ENCODE measurements at places on chromosomes 5 and 9.

DNA sequence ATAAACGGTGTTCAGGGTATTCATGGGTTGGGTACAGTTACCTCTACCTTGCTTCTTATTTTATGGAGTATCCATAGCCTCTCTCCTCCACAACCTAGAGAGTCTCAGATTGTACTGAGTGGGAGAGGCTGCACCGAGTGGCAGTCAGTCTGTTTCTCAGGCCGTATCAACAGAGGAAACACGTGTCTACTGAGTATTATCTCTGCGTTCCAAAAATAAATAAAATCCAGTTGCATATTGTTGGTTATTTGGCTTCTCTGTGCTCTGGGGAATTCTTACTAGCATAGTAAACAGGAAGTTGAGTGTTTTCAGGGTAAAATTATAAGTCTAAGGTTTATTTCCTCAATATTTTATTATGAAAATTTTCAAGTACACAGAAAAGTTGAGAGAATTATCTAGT, 231.0 kb downstream of the ARHGEF28 start:
- DNase-seq: no peak

GRCh38 chr5:180389252-180390101, 36.3 kb upstream of the GFPT2 start:
- no peak for DNase-seq

DNA sequence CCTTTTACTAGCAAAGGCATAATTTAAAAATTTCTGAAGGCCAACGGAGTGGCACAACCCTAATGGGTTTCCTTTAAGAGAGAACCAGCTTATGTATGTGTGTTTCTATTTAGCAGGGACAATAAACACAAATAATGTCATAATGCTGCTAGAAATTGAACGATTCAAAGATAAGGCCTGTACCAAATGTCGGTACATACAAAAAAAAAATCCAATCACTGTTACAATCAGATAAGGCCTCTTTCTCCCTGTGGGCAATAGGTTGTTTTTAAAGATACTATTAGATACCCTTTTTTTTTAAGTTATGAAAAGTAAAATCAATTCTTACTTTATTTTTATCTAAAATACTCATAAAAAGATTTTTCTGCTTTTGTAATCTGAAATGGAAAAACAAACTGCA, 821.0 kb downstream of the PRELID2 start:
- no peak for DNase-seq

GRCh38 chr9:17135295-17136160, 688 bp downstream of the CNTLN start:
- no peak for DNase-seq

GRCh38 chr5:33223563-33224284, 217.0 kb upstream of the TARS1 start:
- DNase-seq: no peak

GRCh38 chr5:158326256-158326655, 467.3 kb upstream of the CLINT1 start:
- DNase-seq: no peak

DNA sequence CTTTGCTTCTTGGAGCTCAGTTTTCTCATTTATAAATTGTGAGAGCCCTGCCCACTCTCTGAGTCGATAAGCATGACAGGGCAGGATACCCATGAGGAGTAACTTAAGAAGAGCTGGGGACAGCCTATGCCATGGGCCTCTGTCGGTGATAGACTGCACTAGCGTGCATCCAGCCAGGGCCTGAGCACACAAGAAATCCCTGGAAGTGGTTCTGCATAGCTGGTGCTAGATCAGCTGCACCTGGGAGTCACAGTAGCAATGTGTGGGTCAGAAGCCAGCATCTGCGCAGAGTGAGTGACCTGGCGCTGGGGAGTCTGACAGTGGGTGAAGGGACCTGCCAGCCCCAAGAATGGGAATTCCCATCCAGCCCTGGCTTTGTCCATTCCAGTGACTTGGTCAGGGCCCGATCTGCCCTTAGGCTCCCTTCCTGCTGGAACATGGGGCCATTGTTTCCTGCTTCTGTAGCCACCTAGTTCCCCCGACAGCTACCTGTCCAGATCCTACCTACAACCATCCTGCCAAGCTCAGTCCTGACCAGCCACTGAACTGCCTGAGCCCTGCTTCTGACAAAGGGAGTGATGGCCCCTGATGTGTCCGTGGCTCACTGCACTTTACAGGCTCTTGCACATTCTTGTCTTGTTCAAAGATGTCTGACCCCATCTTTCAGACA, 35.9 kb upstream of the NANS start:
- no peak for DNase-seq

DNA sequence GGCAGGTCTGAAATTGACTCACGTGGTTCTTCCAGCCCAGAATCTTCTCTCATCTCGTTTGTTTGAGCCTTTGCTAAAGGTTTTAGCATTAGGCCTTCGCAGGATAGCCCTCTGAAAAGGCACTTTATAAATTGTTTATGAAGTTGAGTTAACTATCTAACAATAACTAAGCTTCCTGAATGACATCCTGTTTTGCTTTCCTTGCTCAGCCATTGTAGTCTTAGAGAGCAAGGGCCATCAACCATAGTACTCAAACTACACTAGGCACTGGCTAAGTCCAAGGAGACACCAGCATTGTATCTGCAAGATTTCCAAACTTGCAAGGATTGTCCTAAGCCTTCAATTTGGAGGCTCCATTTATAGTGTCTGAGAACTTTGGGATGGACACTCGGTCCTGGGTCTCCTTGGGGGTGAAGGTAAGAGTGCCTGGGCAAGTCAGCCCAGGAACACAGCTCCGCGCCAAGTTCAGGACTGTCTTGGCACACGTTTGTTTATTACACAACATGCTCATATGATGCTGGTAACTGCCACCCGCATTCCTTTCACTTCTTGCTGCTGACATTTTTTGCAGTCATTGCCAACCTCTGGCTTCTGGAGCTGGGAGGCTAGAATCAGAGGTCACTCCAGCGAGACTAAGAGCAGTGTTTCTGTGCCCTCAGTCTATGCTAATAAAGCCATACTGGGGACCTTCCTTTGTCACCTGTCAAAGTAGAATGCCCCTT, 151.1 kb downstream of the ESM1 start:
- DNase-seq: no peak

DNA sequence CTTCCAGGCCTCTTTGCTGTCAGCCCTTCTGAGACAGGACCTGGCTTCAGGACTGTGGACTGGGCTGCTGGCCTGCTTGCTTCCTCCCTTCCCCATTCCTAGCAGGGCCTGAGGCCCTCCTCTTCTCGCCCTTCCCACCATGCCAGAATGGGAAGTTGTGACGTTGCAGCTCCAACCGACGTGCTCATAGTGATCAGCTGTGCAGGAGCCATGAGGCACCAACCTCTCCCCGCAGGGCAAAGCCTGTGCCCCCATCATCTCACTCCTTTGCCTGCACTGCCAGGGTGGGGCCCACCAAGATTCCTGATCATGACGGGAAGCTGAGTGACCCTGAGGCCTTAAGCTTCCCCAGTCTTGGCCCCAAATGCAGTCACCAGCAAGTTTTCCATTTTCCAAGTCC, 45.1 kb upstream of the GARNL3 start:
- no peak for DNase-seq

- no peak for DNase-seq
Measured at GRCh38 chr5:122694884-122695283, 80.0 kb upstream of the SNX2 start.

DNA sequence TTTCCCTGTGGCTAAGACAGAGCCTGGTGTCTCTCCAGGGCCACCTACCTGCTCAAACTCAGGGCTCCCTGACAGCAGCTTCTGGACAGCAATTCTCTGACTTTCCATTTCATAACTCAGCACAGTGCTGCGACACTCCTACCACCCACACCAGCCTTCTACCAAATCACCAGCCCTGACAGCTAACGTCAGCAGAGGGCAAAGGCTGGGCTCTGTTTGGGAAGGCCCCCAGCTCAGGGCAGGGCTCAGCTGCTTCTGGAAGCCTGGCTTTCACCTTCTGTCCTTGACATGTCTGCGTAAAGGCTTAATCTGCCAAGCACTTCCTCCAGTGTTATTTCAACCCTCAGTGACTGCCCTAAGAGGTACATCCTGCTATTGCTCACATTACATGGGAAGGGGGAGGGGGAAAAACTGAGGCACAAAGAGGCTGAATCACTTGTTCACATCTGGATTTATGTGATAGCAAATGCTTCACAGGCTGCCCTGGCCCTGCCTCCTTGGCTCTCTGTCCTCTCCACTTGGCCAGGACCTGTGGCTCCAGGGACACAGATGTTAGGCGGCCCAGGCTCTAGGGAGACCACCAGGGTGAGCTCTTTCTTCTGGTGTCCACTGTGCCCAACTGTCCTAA, 102.5 kb upstream of the PANK3 start:
- DNase-seq: no peak

DNA sequence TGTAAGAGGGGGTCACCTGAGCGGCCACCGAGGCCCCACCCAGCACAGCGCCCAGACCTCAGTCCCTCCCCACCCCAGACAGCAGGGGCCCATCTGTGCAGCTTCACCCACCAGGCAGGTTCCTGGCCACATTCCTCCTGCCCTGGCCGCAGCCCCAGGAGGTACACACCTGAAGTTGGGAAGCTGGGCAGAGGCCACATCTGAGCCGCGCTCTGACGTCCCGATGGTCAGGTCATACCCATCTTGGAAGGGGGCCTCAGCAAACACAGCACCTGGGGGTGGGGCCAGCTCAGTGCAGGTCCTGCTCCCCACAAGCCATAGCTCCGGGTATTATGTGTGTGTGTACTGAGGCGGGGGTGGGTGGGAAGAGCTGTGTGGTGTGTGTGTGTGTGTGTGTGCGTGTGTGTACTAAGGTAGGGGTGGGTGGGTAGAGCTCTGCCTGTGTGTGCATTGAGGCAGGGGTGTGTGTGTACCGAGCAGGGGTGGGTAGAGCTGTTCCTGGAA, 5.6 kb downstream of the SPOUT1 start:
- no peak for DNase-seq

DNA sequence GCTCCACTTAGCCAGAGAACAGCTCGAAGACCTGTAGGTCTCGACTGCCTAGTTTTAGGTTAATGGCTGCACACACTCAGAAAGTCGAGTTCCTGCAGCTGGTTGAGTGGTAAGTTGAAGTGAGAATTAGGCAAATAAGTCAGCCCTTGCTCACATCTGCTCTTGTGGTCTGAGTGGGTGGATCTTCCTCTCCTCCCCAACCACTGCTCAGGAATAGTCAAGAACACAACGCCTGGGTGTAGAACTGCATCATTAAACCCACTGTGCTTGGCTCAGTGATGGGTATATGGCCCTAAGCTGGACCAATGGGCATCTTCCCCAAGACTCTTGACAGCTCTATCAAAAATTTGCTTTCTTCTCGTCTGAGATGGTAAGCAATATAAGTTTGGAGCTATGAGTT, 20.9 kb upstream of the ADAM19 start:
- DNase-seq: no peak

DNA sequence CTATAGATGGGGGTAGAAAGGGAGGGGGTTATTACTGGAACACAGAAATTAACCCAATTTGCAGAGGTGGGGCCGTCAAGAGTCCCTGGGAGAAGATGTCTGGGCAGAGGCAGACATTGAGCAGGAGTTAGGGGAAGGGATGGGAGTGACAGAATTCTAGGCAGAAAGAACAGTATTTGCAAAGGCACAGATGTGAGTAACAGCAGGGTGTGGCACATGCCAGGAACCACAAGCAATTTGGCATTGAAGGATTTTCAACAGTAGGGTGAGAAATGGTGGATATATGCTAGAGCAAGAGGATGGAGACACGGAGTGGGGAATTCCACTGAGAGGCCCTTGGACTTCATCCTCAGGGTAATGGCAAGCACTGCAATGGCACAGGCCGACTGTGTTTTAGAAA, 71.6 kb upstream of the FRRS1L start:
- no peak for DNase-seq

GRCh38 chr5:158635565-158635964, 464.2 kb downstream of the EBF1 start:
- DNase-seq: no peak

GRCh38 chr9:97567182-97567893, 65.8 kb downstream of the TSTD2 start:
- DNase-seq: no peak

- DNase-seq: no peak
Measured at GRCh38 chr9:129777769-129778130, 24.9 kb upstream of the PTGES start.

DNA sequence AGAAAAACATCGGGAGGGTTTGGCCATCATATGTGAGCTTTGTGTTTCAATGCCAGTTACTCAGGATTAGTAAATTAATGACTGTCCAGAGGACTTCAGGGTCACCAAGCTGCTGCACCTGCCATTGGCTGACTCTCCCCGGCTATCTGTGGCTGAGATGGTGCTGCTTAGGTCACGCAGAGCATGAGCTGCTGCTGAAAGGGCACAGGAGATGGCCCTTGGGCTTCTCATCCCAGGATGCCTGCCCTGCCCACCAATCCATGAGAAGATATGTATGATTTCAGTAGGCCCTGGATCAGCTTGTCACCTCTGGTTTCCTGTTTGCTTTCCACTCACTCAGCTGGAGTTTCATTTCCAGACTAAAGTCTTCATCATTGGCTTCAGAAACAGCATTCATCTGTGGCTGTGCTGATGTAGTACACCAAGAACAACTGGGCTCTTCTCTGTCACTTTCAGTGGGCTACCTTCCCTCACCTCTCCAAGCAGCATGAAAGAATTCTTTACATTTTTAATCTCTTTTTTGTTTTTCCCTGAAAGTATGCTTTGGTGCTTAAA, 2.4 kb upstream of the CATSPER3 start:
- no peak for DNase-seq

DNA sequence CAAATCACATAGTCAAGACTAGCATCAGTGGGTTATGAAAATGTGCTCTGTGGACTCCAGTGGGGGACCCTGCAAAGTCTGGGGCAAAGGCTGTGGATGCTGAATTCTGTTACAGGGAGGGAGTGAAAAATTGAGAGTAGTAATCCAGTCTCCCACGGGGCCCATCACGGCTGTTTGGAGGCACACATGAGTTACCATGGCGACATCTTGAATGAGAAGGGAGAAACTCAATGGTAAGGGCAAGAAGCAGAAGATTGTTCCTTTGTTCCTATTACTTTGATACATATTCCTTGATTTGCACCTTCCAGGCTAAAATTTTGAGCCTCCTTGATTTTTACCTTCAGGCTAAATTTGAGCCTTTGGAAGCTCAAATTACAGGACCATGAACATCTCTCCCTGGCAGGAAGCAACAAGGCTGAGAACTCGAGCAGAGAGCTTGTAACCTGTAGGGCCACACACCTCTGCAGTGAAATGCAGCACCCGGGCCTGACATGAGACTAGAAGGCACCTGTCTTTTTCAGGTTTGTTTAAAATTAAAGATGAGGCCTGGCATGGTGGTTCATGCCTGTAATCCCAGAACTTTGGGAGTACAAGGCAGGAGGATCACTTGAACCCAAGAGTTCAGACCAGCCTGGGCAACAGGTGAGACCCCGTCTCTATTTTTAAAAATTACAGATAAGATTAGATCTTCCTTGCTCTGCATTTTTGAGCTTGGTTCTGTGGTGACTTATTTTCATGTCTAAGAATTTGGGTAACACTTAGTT, 31.0 kb upstream of the ZFR start:
- DNase-seq: no peak

DNA sequence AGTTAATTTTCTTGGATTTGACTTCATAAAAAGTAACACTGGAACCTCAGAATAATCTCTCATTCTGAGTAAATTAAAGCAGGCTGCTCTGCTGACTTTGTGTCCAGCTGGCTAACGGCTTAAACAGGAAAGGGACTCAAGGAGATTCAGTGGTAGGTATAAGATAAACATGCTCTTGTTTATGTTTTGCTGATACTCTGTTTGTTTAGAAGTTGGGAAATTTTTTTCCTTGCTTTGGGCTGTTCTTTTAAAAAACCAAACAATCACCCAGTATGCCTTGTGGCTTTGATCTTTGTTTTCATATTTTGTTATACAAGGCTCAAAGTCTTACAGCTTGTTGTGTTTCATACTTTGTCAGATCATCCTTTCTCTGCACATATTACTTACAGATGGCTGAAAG, 237.6 kb upstream of the RIOK2 start:
- no peak for DNase-seq

- DNase-seq: no peak
Measured at GRCh38 chr9:120587328-120587727, 7.4 kb upstream of the CDK5RAP2 start.
